Caudate nucleus (tissue), 63 donors: ENCODE measurements at places on chromosomes 5 and 9.

- no peak for DNase-seq
Measured at GRCh38 chr9:87359264-87359663, 138.4 kb upstream of the DAPK1 start.

- no peak for DNase-seq
Measured at GRCh38 chr9:72041775-72042194, 18.6 kb downstream of the C9orf57 start.

DNA sequence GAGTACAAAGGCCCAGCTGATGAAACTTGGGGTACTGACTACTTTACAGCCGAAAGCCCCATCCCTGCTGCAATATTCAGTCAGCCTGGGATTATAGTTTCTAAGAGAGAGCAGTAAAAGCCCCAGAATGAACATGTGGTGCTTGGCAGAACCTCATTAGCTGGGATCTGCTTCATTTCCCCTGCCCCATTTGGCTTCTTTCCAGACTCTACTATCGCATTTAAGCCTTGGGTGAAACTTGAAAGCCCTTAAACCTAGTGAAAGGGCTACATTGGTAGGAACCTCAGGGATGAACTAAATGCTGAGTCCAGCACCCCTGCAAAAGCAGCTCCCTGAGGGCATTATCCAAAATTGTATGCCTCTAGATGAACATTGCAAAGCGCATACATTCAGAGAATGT is 631.1 kb downstream of the ACTL7B start:
- DNase-seq = no peak

DNA sequence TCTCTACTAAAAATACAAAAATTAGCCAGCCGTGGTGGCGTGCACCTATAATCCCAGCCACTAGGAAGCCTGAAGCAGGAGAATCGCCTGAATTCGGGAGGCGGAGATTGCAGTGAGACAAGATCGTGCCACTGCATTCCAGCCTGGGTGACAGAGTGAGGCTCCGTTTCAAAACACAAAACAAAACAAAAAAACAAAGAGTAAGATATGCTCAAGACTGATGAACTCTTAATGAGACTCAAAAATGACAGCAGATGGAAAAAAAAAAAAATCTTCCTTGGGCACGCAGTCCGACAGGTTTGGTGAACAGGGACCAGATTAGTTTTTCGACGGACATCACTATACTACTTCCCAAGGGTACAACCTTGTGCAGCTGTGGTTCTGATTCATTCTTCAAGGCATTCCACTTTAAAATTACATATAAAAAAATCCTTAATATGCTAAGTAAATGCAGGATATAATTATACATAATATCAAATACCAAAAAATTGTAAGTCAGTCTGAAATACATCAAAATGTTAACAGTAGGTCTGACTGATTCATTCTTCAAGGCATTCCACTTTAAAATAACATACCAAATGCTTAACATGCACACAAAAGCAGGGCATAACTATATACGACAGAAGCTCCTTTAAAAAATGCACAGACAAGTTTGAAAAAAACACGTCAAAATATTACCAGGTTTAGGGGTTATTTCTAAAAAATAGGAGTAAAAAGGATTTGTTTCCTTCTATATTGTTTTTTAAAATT is 12.3 kb downstream of the PSIP1 start:
- no peak for DNase-seq

- DNase-seq = no peak
Measured at GRCh38 chr9:99173570-99174504, 47.9 kb downstream of the ALG2 start.

DNA sequence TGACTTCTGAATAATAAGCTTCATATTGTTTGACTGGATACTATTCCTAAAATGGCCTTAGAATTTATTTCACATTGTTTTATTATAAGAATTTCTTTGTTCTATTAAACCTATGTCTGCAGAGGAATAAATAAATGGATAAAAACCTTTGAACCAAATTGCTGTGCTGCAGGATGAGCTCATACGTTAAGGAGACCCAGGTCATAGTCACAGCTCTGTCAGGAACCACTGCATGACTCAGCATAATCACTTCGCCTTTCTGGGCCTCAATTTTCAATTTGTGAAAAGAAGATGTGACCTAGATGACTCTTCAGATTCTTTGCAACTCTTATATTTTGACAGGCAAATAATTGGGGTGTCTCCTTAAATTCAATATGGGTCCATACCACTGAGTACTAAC is 36.7 kb upstream of the HMHB1 start:
- no peak for DNase-seq

DNA sequence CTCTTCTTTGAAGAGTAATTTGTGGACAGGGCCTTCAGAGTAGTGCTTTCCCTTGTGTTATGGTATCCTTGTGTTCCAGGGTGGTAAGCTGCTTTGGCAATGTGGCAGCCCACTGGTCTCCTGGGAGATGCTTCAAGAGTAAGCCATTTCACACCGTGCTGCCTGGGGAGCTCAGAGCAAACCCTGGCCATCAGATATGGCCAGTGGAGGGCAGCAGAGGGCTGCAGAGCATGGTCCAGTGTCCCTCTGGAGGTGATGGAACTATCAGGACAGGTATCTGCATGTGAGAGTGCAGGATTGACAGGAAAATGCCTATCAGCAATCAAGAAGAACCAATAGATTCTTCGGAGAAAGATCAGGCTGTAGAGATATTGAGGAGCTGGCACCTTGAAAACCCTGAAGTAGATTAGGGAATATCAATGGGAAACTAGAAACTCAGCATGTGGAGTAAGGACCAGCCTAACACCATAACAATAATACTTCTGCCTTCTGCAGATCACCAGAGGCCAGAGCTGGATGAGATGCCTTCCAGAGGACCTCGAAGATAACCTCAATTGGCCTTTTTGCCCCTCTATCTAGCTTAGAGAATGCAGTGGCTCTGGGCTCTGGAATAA is 90.8 kb downstream of the PLPPR1 start:
- DNase-seq = peak; percentile 26

- DNase-seq = no peak
Measured at GRCh38 chr9:123537809-123538208, 181.8 kb downstream of the CRB2 start.

DNA sequence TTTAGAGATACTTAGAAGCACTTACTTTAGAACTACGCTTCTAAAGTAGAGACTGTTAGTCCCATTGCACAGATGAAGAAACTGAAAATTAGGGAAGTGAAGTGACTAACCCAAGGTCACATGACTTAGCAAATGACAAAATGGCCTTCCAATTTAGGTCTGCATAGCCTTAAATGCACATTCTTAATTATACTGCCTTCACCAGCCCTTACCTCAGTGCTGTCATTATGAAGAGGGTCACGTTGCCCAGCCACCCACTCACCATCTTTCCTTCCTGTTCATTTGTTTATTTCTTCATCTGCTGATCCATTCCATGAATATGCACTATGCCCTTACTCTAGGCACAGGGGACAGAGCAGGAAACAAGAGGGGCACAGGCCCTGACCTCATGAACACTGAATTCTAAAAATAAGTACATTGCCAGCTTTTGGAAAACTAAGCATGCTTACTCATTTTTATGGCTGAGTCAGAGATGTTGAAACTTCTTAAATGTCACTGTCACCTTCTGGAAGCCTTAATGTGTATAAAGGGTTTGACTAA is 8.6 kb downstream of the HAVCR2 start:
- DNase-seq = no peak

DNA sequence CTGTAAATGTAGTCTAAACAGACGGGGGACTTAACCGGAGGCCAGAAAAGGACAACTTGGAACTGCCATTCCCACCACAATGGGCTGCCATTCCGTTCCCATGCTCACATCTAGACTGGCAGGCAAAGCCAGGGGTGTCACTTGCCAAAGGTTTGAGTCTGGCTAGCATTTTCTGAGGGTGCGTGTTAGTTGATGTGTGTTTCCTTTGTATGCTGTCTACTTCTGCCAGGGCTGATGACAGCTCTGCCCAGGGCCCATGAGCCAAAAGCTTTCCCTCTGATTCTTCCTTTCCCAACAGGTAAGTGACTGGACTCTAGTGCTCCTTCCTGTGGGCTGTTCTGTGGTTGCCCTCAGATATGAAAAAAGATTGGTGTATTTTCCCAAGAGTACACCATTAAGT is 68.0 kb downstream of the ZNF608 start:
- DNase-seq = no peak

- no peak for DNase-seq
Measured at GRCh38 chr9:128175102-128175563, 15.1 kb downstream of the BBLN start.

- DNase-seq = no peak
Measured at GRCh38 chr9:102069969-102070368, 331.5 kb upstream of the GRIN3A start.

- no peak for DNase-seq
Measured at GRCh38 chr5:10741661-10742060, 19.4 kb downstream of the DAP start.

DNA sequence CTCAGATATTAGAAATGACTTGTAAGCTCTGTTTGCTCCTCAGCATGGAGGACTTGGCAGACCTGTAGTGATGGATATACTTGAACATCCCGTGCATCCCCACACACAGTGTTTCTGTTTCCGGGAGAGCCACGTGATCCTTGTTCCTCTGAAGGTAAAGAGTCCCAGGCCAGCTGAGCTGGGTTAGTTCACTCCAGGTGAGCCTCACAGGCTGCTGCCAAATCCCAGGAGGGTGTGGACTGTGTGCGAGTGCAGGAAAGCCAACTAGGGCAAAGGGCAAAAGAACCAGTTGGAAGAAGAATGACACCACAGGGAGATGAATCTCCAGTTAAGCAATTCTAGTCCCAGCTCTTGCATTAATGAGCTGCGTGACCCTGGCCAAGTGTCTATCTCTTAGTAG is 10.4 kb upstream of the TOMM5 start:
- no peak for DNase-seq

GRCh38 chr9:5186416-5187169 is 1.2 kb upstream of the INSL6 start:
- peak; percentile 48 for DNase-seq

- DNase-seq = no peak
Measured at GRCh38 chr5:20347334-20347733, 359.3 kb upstream of the CDH18 start.

- peak; percentile 35 for DNase-seq
Measured at GRCh38 chr9:36074870-36075532, 38.3 kb downstream of the RECK start.

GRCh38 chr5:178110-178509 is 13.2 kb upstream of the LRRC14B start:
- DNase-seq = no peak

- no peak for DNase-seq
Measured at GRCh38 chr5:82911910-82912309, 165.3 kb downstream of the TMEM167A start.

DNA sequence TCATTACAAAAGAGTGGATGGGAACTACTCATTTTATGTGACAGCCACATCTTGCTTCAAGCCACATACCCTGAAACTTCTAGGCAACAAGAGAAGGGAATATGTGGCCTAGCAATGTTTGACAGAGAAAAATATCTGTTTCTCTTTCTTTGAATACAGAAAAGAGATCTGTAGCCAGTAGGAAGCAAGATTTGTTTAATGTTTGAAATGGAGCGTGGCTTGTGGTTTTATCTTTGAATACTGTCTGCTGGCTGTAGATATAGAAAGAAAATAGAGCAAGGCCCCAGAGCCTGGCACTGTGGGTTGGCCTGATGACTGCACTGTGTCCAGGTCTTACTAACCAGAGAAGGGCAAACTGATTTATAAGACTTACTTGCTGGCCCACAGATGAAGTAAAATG is 133.8 kb downstream of the ARHGEF28 start:
- DNase-seq = no peak

DNA sequence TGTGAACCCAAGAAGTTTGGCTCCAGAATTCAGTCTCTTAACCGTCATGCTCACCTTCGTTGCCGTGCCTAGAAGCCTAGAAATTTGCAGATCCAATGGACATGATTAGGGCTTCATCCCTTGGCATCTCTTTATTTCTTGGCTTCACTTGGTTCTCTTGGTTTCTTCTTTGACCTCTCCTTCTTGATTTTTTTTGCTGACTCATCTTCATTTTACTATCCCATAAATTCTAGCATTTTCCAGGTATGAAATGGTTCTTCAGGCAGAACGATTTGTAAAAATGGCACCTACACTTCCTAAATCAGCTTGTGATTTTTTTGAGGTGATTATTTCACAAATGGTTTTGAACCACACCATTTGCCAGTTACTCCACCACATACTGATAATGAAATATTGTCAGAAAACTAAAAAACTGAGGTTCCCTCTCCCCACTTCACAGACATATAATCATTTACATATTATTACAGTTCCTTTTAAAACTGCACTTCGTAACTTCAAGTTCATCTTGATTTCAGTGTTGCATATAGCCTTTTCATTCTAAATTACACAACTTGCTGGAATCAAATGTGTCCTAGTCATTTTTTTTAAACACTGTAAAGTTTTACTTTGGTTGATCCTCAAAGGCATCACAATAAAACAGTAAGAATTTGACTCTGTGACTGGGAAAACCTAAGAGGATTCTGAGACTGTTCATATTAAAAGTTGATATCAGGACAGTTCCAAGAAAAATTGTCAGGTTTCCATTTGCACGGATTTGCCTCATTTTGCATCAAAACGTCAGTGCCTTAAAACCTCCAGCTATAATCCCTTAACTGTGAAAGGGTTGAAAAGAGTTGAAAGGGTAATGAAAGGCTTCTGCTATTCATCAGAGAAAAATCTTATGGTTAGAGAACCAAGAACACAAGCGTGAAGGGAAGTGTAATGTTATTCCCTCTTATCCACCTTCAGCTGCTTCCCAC is 8.9 kb upstream of the NREP start:
- no peak for DNase-seq

GRCh38 chr5:38079620-38080402 is 178.5 kb upstream of the EGFLAM start:
- DNase-seq = no peak

DNA sequence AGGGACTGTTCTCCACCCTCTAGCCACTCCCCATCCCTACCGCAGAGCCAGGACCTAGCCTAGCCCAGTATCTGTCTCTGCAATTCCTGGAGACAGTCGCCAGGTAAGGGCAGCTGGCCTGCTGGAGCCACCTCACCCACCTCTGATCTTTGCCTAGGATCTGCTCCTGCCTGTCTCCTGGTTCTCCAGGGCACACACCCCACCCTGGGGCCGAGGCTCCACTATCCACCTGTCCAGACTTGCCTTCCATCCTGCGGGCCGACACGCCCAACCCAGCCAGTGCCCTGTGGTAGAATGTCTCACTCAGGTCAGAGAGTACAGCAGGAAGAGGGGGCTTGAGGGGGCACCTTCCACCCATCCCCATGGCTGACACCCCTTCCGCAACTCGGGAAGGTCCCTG is 15.7 kb upstream of the AQP7 start:
- DNase-seq = no peak

GRCh38 chr9:132630811-132631210 is 39.0 kb downstream of the DDX31 start:
- no peak for DNase-seq

DNA sequence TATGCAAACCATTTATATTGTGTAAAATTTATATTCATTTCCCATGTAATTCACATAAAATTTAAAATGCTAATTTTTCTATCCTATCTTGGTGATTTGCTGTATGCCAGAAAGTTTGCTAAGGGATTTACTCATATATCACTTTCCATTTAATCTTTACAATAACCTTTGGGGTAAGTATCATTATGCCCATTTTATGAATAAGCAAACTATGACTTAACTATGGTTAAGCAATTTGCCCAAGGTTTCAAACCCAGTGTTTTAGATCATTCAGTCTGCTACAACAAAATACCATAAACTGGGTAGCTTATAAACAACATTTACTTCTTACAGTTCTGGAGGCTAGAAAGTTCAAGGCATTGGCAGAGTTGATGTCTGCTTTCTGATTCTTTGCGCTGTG is 246.4 kb upstream of the TMEM161B start:
- DNase-seq = no peak
